Stimulated activated effector memory CD8-positive, alpha-beta T cell treated with anti-CD3 and anti-CD28 coated beads, Interleukin-12 subunit alpha, Interleukin-12 subunit beta, amount 100 ng/mL, for 72 hours (primary cell): ENCODE measurements at places on chromosomes 1 and 21.

GRCh38 chr1:209375671-209376365 is 207.7 kb upstream of the CAMK1G start:
- DNase-seq, result no peak

GRCh38 chr1:46689897-46690296 is 18.2 kb downstream of the TEX38 start:
- no peak for DNase-seq

DNA sequence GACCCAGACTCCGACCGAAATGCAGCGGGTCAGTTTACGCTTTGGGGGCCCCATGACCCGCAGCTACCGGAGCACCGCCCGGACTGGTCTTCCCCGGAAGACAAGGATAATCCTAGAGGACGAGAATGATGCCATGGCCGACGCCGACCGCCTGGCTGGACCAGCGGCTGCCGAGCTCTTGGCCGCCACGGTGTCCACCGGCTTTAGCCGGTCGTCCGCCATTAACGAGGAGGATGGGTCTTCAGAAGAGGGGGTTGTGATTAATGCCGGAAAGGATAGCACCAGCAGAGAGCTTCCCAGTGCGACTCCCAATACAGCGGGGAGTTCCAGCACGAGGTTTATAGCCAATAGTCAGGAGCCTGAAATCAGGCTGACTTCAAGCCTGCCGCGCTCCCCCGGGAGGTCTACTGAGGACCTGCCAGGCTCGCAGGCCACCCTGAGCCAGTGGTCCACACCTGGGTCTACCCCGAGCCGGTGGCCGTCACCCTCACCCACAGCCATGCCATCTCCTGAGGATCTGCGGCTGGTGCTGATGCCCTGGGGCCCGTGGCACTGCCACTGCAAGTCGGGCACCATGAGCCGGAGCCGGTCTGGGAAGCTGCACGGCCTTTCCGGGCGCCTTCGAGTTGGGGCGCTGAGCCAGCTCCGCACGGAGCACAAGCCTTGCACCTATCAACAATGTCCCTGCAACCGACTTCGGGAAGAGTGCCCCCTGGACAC is 534 bp downstream of the C1orf56 start:
- peak; percentile 84 for DNase-seq

DNA sequence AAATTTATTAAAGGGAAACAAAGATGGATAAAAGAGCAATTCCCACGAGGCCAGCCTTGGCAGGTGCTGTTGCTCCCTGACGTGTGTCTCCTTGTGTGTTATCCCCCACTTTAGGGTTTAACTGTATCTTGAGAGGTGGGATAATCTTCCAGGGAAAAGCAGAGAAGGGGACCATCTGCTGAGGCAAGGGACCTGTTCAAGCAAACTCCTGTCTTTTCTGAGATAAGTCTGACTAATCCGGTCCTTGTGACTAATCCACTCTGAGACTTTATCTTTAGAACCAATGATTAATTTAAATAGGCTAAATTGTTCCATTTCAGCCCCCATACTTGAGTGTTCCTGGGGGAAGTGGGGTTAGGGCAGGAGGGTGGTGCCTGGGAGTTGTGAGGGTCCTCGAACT is 163.6 kb downstream of the CAMTA1 start:
- no peak for DNase-seq

- DNase-seq, result no peak
These were observed 1.5 kb downstream of the VANGL1 start for GRCh38 chr1:115643225-115643624.

- DNase-seq, result no peak
These were observed 43.7 kb downstream of the MRPL39 start for GRCh38 chr21:25563361-25564116.
